ENCODE measurements at places on chromosomes 1 and 21.

GRCh38 chr1:101238681-101239094 lies 1.9 kb downstream of the S1PR1 start:
- DNase-seq = peak; percentile 87

- DNase-seq = no peak
These were observed 155.0 kb upstream of the EDN2 start for GRCh38 chr1:41639332-41639936.

- DNase-seq = no peak
These were observed 289.6 kb upstream of the DAB1 start for GRCh38 chr1:57713501-57713900.

- DNase-seq = no peak
These were observed 110.8 kb downstream of the ZZZ3 start for GRCh38 chr1:77571642-77572041.

DNA sequence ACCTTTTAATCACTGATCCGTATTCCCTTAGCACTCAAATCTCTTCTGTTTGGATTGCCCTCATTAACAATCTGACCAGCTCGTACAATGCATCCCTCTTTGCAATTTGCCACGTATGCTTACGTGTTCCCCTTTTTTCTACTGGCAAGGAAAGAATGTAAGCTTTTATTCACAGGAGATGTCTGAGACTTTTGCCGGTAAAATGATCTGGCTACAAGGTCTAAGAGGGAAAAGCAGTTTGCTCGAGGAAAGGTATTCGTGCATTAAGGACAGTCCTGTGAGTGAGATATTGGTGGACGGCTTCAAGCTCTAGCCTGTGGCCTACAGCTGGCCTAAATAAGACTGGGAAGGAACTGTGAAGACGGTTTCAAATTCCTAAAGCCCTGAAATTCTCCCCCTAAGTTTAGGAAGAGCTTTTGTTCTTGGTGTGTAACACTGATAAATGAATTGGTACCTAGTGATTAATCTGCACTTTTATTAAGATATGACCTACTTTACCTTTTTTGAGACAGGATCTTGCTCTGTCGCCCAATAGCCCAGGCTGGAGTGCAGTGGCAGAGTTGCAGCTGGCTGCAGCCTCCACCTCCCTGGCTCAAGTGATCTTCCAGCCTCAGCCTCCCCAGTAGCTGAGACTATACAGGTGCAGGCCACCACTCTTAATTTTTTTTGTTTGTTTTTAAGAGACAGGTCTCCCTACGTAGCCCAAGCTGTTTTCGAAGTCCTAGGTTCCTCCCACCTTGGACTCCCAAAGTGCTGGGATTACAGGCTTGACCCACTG lies 895 bp upstream of the UBR4 start:
- DNase-seq = no peak
